ENCODE measurements at places on chromosomes 1 and 21.

- DNase-seq = no peak
Observed at GRCh38 chr1:153362187-153362775, 4.6 kb downstream of the S100A9 start.

- DNase-seq = no peak
Observed at GRCh38 chr1:90724926-90725656, 8.0 kb upstream of the BARHL2 start.

- DNase-seq = no peak
Observed at GRCh38 chr1:2271841-2272655, 43.9 kb downstream of the SKI start.

- DNase-seq = peak; percentile 36
Observed at GRCh38 chr1:116910379-116911187, 867 bp downstream of the PTGFRN start.

DNA sequence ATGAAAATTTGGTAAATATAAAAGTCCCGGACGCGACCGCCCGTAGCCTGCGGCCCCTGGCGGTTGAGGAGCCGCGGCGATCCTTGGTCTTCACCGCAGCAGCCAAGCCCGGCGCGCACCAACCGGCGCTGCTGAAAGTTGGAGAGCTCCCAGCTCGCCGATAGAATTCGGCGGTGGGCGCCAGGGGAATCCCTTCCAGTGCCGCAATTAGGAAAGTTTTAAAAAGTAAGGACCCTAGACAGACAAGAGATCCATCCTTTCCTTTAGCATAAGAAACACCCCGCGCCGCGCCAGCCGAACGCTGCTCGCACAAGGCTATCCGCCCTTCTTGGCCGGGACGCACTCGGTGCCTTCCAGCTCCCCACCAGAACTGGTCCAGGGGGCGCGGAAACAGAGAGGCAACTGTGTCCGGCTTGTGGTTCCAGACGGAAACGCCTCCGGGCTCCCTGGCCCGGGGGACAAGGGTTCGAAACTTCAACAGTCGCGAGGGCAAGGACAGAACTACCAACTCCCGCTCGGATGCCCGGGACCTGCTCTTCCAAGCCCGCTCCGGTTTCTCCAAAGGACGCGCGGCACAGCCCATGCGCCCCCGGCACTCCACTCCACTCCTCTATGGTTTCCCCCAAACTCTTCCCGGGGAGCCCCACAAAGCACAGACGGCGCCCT lies 1.7 kb downstream of the FAM78B start:
- peak; percentile 33 for DNase-seq

DNA sequence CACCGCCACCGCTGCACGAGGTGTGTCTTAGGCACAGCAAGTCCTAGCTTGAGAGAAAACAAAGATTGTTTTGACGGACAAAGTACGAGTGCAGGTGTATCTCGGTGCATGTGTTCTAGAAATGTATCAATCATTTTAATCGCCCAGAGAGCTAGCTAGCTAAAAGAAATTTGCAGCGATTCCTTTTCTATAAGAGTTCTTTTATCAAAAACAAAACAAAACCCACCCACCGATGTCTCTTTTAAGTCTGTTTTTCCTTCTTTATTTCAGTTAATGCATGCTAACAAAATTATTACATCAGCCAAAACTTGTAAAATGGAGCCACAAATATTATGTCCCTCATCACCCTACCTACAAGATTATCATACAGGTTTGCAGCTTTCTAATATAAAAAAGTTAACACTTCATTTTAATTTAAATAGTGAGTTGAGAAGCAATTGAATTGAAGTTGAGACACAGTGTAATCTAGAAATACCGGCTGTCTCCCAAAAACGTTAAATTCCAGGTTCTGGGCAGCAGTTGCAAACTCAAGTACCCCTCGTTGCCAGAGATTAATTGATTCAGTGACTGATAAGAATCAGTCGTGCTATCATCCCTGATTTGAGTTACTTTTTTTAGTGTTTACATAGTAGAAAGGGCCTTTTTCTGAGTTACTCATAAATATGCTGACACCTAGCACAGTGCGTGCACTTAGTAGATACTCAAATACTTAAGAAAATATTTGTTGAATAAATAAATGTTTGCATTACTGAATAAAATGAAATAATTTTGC lies 1.5 kb upstream of the SYDE2 start:
- no peak for DNase-seq

DNA sequence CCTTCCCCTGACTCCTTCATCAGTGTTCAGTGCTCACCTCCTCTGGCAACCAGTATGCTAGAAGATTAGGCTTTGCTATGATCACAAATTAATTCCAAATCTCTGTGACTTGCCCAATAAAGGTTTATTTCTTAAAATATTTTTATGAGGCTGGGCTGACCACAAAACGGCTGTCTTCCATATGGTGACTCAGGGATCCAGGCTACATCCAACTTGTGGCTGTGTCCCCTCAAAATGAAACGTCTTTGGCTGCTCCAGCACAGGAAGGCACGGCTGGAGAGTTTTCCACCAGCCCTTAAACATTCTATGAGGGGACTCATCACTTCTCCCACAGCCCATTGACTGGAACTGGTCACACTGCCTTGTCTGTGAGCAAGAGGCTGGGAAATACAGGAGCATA lies 131.5 kb downstream of the HUNK start:
- no peak for DNase-seq

Data from germinal center (tissue), 1 donor.